ENCODE measurements at places on chromosomes 5 and 9.

DNA sequence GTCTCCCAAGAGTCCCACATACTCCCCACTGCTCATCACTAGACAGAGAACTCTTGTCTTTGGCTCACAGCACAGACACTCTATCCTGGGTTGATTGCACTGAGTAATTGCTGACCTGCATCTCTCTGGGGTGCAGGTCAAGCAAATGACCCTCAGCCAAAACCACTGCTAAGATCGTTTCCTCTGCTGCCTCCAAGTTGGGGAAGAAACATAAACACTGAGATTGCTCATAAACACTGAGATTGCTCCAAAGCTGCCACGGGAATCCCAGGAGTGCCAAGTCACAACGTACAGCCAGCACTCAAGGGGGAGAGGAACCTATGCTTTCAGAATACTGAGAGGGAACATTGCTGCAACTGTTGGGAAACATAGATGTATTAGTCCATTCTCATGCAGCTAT lies 1402.1 kb upstream of the ACO1 start:
- DNase-seq: no peak

GRCh38 chr5:159444441-159445082 lies 114.3 kb upstream of the IL12B start:
- DNase-seq: no peak

DNA sequence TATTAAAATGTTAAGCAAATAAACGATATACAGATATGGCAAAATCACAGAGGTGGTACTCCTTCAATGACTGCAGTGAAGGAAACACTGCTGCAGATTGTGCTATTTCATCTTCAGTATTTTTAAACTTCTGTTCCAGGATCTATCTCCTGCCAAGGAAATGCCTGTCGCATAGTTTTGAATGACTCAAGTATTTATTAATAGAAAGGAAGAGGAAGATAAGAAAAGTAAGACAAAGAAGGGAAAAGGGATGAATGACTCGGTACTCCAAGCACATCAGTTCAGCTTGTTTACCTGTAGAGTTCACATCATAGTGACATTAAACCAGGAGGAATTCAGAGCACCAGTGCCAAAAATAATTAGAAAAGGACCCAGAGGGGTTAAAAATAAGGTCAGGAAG lies 5.1 kb upstream of the GPX8 start:
- no peak for DNase-seq

DNA sequence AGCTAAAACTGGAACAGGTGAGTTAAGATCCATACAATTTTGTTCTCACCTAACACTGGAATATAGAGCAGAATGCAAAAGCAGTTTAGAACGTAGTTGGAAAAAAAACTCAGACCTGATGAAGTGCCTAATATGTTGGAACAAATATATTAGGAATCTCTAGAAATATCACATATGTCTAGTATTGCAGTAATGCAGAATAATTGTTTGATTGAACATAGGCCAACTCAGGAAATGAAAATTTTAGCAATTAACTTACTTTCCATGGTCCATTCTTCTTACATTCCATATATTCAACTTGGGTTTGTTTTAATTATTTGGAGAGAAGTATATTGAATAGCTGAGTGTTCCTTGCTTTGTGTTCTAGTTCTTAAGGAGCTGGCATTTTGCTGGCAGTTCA lies 111.8 kb upstream of the ADAMTSL1 start:
- no peak for DNase-seq

- DNase-seq: no peak
Observed at GRCh38 chr5:38379350-38379937, 121.1 kb downstream of the EGFLAM start.

Data from substantia nigra (tissue), 51 donors.